Placental pericyte (primary cell): ENCODE measurements at places on chromosomes 3 and 15. TPM values are rescaled to one million over a fixed set of nuclear protein-coding genes. Genes with fewer than 3 reads are reported as not detected.

Gene CD86
- not detected in 2 replicates for total RNA-seq

Gene CHRNA5
- total RNA-seq, result 0.66 and 2.0 TPM in 2 replicates

Gene CD200
- total RNA-seq, result 3.7 and 4.6 TPM in 2 replicates

Gene GASK1A
- 0.22 and 0.29 TPM in 2 replicates for total RNA-seq

Gene NR2F2
- 20.6 and 34.8 TPM in 2 replicates for total RNA-seq

Gene ZIC1
- total RNA-seq, result 0.29 TPM in 1 of 2 replicates, not detected in the other

Gene PLA2G4E
- not detected in 2 replicates for total RNA-seq

Gene SH3GL3
- 0.22 TPM in 1 of 2 replicates, not detected in the other for total RNA-seq

Gene COL8A1
- 115 and 157 TPM in 2 replicates for total RNA-seq

Gene KATNBL1
- total RNA-seq, result 22.5 and 68.9 TPM in 2 replicates

Gene CASR
- total RNA-seq, result not detected in 2 replicates

Gene C3orf22
- not detected in 2 replicates for total RNA-seq

Gene PCNP
- total RNA-seq, result 82.7 and 85.8 TPM in 2 replicates

Gene RAP2B
- 21.2 and 28.3 TPM in 2 replicates for total RNA-seq

Gene SLC51A
- total RNA-seq, result not detected in 2 replicates

Gene COL6A6
- total RNA-seq, result under 0.01 TPM in 2 replicates

Gene ADAMTS9
- 6.9 and 18.8 TPM in 2 replicates for total RNA-seq

Gene SNTN
- total RNA-seq, result not detected in 2 replicates

Gene SAMMSON
- not detected in 2 replicates for total RNA-seq

Gene SRGAP3
- total RNA-seq, result 0.43 and 6.1 TPM in 2 replicates

Gene WDR93
- total RNA-seq, result under 0.01 TPM in 1 of 2 replicates, not detected in the other

Gene CHRD
- total RNA-seq, result under 0.01 and 0.29 TPM in 2 replicates

Gene RBPMS2
- 0.22 TPM in 1 of 2 replicates, not detected in the other for total RNA-seq

Gene DCLK3
- total RNA-seq, result 0.14 TPM in 1 of 2 replicates, not detected in the other

Gene RTP1
- total RNA-seq, result not detected in 2 replicates

Gene SOX14
- not detected in 2 replicates for total RNA-seq

Gene BFSP2
- total RNA-seq, result not detected in 2 replicates

Gene KLHL24
- total RNA-seq, result 26.1 and 83.4 TPM in 2 replicates

Gene TRAIP
- 0.66 and 8.2 TPM in 2 replicates for total RNA-seq

Gene LYZL4
- total RNA-seq, result not detected in 2 replicates
